ENCODE measurements at places on chromosomes 6 and 20.

DNA sequence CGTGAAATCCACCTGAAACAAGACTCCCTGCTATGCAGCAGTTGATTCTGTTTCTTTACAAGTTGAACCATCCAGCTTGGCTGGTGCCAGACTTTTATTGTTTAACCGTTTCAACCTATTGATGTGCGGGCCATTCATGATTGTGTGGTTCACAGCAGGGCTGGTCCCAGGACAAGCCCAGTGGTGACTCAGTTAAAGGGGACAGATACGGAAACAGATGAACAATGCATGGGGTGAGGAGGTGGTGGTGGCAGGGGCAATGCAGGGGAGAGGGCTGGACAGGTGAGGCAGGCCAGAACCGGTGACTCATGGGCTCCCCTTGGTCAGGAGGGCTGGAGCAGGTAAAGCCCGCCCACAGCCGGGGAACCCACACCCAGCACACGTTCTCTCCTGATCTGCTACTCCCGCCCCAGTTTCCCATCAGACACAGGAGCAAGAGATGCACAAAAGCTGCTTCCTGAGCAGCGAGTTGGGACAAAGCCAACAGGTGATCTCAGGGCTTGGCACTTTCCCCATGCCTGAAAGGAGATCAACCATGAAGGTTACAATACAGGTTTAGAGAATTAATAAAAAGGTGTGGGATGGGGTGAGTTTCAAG lies 232.2 kb downstream of the LY86 start:
- no peak for DNase-seq

- no peak for DNase-seq
Measured at GRCh38 chr6:105869835-105870440, 216.2 kb upstream of the PRDM1 start.

- no peak for DNase-seq
Measured at GRCh38 chr6:146872426-146872785, 273.6 kb downstream of the ADGB start.

DNA sequence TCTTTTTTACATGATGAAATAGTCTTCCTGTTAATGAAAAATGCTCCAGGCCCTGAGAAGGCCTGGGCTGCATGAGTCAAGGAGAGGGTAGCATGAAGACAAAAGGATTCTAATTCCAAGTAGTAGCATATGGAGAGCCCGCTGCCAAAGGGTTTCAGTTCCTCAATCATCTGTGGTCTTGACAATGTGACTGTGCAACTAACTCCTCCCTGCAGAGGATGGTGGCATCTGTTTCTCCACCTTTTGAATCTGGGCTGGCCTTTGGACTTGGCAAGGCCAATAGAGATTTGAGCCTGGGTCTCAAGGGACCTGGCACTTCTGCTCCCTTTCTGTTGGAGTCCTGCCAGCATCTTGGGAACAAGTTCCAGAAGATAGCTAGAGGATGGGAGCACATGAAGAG lies 35.1 kb upstream of the ANKEF1 start:
- DNase-seq = no peak

GRCh38 chr20:62267543-62267942 lies 29.2 kb downstream of the OSBPL2 start:
- no peak for DNase-seq

DNA sequence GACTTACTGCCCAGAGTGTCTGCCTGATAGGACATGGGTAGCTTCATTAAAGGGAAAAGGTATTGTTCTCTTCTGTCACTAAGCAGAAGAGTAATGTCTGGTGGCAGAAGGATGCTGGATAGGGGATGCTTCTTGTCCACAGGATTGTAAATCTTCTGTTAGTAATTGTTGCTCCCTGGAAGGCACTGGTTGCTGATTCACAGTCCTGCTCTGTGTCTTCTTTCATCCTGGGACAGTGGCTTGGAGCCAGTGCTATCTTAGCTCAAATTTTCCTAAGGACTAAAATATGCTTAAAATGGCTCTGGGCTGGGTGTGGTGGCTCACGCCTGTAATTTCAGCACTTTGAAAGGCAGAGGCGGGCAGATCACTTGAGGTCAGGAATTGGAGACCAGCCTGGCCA lies 48.0 kb downstream of the SYTL3 start:
- DNase-seq = no peak

DNA sequence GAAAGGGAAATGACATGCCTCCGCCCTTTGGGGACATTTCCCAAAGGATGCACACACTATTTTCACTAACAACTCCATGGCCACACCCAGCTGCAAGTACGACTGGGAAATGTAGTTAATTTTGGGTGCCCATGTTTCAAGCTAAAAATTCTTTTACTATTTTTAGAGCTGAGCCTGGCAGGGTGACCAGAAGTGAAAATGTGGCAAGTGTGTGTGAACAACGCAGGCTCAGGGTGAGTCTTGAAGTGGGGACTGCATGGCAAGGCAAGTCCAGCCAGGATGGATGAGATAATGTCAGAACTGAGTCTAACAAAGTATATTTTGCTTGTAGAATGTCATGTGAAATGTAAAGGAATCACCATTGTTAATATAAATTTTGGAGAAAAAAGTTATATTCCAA lies 17.0 kb upstream of the CD109 start:
- DNase-seq = no peak

DNA sequence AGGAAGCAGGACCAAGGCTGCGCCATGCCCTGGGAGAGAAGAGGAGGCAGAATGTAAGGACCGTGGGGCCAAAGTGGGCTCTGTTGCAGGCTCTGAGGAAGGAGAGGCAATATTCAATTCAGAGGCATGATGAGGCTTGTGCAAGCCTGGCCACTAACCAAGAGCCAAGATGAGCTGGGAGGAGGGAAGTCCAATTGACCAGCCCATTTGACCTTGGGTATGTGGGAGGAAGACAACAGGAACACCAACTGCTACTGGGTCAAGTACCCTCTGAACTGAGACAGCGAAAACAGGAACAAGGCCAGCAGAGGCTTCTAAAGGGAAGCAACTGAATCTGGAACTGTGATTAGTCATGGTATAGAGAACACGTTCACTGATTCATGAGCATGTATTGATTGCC lies 779.6 kb downstream of the MAFB start:
- DNase-seq = no peak

DNA sequence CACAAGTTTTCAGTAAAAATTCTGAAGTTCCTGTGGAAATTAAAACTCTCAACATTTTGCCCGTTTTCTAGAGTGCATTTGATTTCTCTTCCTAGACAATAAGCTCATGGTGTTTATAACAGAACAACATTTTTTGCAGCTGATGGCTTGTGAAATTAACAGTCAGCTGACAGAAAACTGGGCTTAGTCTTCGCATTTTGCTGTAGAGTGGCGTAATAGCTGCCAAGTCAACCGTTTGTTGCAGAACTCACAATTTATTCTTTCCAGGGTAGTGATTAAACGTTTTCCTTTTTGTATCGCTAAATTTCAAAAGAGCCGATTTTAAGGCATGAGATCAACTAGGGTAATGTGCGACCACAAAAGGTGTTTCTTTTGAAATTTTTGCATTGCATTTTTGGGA lies 1.4 kb downstream of the SPO11 start:
- DNase-seq = no peak

GRCh38 chr6:43274916-43275597 lies 23.0 kb upstream of the SLC22A7 start:
- no peak for DNase-seq

GRCh38 chr6:151502499-151502898 lies 8.7 kb downstream of the CCDC170 start:
- no peak for DNase-seq

DNA sequence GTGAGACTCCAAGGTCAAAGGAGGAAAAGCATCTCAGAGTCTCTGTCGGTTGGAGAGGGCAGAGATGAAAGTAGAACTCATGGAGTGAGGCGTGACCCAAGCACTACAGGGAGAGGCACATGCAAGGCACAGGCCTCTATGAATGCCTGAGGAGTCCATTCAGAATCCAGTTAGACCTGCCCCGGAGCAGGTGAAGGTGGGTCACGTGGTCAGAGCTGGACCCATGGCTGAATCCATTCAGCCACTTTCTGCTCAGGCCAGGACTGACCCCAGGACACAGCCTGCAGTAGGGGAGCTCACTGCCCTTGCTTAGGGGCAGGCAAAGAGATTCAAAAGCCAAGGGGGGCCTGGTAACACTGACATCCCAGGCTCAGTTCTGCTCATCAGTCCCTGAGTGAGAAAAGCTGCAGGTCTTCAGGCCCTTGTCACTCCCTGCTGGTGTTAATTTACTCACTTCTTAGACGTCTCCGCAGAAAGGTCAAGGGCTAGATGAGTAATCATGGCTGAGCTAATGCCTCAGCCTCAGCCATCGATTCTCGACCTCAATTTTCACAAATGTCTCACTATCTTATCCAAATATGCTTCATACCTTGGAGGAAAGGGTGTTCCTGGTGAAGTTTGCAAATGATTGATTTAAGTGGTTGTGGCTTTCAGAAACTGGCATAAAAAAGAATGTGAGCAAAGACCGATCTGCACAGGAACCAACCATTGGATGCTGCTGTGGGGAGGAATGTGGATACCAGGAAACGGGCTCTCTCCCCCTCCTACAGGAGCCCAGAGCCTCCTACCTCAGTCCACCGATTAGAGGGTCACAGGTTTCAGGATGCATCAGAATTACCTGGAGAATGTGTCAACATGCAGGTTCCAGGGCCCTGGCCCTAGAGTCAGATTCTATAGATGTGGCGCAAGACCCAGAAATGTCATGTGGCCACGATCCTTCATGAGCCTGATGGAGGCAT lies 584.4 kb downstream of the PTPRT start:
- DNase-seq = no peak

DNA sequence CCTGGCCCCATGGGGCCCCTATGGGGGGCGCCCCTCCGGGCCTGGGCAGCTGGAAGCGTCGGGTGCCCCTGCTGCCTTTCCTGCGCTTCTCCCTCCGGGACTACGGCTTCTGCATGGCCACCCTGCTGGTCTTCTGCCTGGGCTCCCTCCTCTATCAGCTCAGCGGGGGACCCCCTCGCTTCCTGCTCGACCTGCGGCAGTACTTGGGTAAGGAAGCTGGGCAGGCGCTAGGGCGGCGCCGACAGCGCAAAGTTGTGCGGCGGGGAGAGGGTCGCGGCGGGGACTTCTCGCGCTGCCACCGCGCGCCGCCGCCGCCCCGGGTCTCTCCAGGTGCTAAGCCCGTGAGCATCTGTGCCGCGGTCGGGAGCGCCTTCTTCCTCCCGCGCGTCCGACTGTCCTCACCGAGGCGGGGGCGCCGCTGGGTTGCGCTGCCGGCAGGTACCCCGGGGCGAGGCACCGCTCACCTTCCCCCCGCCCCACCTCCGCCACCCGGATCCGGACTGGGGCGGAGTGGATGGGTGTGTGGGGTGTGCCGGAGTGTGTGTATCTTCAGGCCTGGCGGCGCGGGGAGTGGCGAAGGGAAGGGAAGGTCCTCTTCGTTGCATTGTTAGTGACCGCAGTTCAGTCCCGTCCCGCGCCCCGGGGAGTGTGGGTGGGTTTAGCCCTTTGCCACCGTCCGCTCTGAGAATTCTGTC lies 788 bp downstream of the UST start:
- DNase-seq = peak; percentile 20

- DNase-seq = no peak
Measured at GRCh38 chr20:3896302-3896701, 7.1 kb downstream of the PANK2 start.

DNA sequence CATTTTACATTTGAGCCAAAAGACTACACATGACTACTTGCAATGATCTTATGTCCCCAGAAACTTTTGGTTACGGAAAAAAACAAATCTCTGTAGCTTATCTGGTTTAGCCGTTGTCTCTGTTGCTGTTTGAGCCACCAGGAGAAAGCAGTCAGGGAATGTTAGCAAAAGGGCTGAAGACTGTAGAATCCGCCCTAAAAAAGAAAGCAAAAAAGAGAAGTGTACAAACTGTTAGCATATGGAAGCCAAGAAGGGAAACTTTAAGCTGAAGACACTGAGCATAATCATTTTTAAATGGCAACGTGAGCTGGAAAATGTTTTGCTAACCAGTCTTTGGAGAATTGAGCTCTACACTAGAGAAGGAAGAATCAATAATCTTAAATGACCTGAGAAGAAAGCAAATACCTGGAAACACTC lies 69.9 kb upstream of the MYLIP start:
- no peak for DNase-seq

- DNase-seq = no peak
Measured at GRCh38 chr6:21278375-21278745, 315.2 kb upstream of the SOX4 start.

GRCh38 chr6:170420791-170421776 lies 114.5 kb downstream of the FAM120B start:
- DNase-seq = no peak

- DNase-seq = no peak
Measured at GRCh38 chr6:7185561-7185960, 77.8 kb downstream of the RREB1 start.

DNA sequence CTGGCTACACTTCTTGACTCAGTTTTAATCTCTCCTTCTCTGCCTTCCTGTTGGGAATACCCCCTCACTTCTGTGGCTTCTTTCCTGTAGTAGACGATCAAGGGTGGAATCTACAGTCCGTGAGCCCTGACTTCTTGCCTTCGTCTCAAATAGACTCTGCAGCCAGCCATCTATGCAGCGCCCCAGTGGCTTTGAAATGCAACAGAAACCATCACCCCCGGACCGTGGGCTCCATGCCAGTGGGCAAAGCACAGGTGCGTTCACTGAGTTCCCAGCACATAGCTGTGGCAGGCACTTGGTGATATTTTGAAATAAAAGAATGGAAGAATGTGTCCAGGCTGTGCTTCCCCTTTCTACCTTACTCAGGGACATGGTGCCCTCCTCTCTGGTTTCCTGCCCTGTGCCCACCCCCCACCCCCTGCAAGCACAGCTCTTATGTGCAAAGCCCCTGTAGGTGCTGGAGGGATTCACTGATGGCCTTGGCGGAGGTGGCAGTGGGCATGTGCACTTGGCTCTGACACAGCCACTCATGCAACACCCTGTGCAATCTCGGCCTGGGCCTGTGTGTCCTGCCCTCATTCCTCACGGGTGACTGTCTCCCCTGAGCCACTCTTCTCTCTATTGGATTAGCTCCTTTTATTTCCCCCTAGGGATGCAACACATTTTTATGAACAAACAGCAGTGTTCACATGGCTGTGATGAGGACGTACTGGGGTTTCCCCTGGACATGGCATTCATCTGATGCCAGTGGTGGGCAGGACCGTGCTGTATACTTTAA lies 5.5 kb upstream of the CDSN start:
- DNase-seq = no peak

DNA sequence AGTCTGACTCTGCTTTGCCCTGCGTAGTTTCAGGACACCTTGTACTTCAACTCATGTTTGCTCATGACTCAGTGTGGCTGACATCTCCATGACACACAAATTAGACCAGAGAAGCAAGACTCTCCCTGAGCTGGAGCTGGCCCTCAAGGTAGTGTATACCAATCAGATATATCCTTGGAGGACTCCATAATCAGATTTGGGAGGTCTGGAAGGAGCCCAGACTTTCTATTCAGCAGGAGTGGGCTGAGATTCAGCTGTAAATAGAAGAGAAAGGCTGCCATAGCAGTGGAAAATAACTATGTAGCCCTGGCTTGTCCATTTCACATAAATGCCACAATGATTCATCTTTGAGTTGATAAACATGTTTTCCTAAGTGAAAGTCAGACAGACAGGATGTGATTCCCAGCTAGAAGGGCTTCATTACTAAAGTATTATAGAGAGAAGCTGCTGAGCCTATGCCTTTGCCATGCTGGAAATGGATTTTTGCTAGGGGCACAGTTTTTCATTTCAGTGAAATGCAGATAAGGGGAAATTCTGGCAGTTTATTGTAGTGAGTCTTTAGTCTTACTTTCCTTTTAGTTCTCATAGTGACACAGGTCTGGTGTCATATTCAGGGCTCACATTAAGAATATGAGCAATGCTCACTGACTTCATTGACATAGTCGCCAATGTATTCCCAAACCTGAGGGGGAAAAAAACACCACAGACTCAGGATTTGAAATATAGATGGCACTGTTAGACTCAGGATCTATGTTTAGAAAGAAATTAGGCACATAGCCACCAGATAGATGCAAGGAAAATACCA lies 95.3 kb downstream of the CLVS2 start:
- DNase-seq = no peak

GRCh38 chr6:157519255-157520116 lies 138.5 kb downstream of the ZDHHC14 start:
- DNase-seq = no peak
